ENCODE measurements at places on chromosomes 5 and 9.
A peak's percentile ranks its signal among the peaks of the same experiment; 100 is the strongest.

GRCh38 chr5:160330212-160330611, 17.8 kb upstream of the CCNJL start:
- DNase-seq = no peak

DNA sequence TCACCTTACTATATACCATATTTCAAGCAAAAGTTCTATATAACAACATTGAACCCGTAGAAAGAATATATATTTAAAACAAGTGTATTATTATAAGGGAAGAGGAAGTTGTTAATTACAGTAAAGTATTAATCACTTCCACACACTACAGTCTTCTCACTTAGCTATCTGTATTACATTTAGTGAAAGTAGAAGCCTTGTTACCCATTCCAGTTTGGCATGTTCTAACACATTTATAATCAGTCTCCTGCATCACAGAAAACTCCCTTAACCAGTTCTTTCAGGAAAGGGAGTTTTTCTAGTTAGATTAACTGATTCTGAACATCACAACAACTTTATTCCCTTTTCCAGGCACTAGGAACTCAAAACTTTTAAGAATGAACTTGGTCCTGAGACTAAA, 6.9 kb downstream of the RAB14 start:
- no peak for DNase-seq

GRCh38 chr5:55994495-55994997, at the start of gene IL6ST:
TSS of gene IL6ST (minus strand) at chr5:55994963. CDS start at chr5:55976278, 18,685 bp downstream.
- peak; percentile 68 for DNase-seq

GRCh38 chr9:93071464-93071863, 13.0 kb downstream of the SUSD3 start:
- DNase-seq = no peak

DNA sequence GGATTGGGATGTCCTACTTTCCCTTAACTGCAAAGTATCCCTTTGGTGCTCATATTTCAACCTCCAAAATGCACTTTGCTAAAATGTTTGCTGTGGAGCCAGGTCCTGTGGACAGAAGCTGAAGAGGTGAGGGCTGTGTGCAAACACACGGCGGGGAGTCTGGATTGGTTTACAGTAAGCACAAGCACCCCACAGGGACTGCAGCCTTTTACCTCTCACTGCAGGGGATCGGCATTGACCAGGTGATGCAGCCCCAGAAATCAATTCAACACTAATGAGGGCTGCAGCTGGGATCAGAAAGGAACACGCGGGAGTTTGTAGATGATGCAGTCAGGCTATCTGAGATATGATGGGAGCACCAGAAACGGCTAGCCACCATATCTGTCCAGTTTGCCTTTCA, 450.9 kb downstream of the CCDC171 start:
- no peak for DNase-seq

- DNase-seq = peak; percentile 66
Observed at GRCh38 chr5:38994324-38994927, 79.8 kb downstream of the RICTOR start.

GRCh38 chr9:91746357-91746756, 203.7 kb downstream of the ROR2 start:
- no peak for DNase-seq

DNA sequence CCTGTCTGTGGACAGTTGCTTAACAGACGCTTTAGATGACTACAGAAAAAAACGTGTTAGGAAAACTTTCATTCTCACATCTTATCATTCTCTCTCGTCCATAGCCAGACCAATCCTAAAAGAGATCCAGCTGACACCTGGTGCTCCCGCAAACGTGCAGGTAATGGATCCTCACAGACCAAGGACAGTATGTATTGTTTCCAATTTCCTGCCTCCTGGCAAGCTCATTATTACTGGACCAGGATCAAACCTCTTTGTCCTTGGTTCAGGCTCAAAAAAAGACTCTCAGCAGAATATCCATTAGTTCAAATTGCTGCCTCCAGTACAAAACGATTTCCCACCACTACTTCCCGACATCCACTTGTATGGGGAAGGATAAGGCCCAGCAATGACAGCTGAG, 62.4 kb downstream of the SERINC5 start:
- DNase-seq = no peak

GRCh38 chr9:34318163-34318790, 10.8 kb downstream of the KIF24 start:
- no peak for DNase-seq

- no peak for DNase-seq
Observed at GRCh38 chr9:72294936-72295335, 70.1 kb downstream of the ZFAND5 start.

GRCh38 chr5:99033014-99033900, 104.5 kb upstream of the CHD1 start:
- DNase-seq = no peak

GRCh38 chr9:77424993-77425392, 223.1 kb downstream of the GNA14 start:
- DNase-seq = no peak

GRCh38 chr9:133509179-133510083, 15.3 kb downstream of the MYMK start:
- no peak for DNase-seq

DNA sequence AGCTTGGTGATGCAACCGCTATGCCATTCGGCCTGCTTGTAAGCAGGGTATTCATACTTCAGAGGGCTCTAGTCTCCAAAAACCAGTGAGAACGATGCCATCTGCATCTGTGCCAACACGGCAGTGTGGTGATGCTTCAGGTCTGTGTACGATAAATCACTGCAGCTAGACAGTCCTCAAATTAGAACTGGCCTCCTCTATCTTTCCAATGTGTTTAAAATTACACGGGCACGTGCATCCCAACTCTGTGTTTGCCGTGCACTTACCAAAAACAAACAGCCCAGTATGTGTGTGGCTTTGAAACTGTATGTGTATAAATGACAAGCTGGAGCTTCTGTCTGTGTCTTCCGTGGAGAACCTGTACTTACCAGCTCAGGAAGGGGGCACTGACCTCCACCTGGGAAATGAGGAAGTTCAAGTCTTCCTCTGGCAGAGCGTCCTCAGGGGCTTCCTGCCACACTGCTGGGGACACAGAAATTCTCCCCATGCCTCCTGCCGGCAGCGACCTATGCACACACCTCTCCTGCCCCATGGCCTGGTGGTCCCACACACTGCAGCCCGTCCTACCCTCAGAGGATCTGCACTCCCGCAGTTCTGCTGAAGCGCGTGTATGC, 12.3 kb downstream of the MED10 start:
- no peak for DNase-seq

DNA sequence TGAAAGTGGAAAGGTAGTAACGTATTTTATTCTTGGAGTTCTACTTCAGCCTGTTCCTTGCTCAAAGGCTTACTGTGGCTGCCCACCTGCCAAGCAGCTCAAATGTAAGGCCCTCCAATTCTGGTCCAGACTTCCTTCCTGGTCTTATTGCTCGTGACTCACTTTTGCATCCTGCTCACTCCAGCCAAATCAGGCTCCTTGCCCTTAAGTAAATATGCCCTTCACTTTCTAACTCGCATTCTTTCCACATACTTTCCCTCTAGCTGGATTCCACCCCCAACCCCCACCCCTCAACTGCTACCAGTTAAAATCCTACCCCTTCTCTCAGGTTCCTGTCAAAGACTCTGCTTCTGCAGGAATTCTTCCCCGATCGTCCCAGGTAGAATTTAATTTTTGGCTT, 96.6 kb downstream of the GALNT10 start:
- DNase-seq = peak; percentile 52

GRCh38 chr9:1879501-1879900, 135.6 kb upstream of the SMARCA2 start:
- DNase-seq = no peak

GRCh38 chr9:34664281-34665066, 2.0 kb upstream of the CCL27 start:
- DNase-seq = peak; percentile 81

DNA sequence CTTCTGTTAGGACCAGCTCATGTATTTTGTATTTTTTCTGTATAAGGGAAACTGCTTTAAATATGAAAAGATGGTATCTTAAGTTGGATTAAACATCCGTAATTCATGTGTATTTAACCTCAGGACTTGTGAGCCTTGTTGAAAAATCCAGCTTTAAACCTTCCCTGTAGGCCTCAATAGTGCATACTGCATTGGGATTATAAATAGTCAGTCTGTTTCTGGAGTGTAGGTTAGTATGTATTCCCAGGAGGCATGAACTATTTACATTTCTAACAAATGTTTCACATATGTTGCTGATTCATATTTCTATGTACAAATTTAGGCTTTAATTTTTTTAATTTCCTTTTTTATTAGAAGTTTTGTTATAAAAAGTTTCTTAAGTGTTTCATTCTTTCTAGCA, 137.9 kb upstream of the GRHPR start:
- DNase-seq = peak; percentile 61

GRCh38 chr5:176497852-176498251, 39.4 kb downstream of the RNF44 start:
- peak; percentile 15 for DNase-seq

DNA sequence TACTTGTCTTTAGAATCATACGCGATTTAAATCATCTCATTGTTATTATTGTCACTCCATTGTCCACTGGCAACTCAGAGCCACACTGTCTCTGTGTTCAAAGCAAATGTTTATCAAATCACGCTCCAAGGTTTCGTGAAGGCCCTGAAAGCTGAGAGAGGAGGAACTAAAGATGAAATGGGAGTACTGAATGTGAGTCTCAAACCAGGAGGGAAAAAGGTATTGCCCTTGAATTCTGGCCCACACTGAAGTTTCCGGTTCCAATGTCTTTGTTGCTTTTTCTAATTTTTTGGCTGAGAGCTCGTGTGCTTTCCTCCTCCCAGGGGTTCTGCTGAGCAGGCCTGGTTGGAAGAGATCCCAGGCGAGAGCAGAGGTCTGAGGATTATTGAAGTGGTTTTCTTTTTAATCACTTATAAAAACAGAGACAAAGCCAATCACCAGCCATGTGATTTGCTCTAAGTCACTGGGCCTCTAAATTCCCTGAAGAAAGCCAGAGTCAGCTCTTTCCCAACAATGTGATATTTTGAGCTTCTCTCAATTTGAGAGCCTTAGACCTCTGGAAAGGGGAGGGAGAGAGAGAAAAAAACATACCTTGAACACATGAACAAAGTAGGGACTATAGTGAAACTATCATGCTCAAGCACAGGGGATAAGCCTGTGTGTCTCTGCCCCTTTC, 420.8 kb upstream of the GRAMD2B start:
- DNase-seq = peak; percentile 96

DNA sequence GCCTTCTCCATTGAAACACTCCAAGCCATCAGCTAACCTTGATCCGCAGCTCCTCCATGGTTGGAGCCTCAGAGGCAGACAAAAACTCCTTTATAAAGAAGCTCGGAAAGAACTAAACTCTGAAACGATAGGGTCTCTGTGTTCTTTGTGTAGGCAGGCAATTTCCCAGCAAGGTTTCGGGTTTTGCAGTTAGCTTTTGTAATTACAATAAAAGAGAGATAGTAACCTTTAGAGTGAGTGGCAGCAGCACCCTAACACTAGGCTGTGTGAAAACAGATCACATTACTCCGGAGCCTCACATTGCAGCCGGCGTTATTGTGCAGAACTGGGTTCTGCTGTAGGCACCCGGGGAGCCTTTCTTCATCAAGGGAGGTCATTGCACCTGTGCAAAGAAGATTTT, 115.8 kb upstream of the MAP3K1 start:
- DNase-seq = no peak

GRCh38 chr9:123360161-123361085, 4.4 kb downstream of the CRB2 start:
- no peak for DNase-seq

DNA sequence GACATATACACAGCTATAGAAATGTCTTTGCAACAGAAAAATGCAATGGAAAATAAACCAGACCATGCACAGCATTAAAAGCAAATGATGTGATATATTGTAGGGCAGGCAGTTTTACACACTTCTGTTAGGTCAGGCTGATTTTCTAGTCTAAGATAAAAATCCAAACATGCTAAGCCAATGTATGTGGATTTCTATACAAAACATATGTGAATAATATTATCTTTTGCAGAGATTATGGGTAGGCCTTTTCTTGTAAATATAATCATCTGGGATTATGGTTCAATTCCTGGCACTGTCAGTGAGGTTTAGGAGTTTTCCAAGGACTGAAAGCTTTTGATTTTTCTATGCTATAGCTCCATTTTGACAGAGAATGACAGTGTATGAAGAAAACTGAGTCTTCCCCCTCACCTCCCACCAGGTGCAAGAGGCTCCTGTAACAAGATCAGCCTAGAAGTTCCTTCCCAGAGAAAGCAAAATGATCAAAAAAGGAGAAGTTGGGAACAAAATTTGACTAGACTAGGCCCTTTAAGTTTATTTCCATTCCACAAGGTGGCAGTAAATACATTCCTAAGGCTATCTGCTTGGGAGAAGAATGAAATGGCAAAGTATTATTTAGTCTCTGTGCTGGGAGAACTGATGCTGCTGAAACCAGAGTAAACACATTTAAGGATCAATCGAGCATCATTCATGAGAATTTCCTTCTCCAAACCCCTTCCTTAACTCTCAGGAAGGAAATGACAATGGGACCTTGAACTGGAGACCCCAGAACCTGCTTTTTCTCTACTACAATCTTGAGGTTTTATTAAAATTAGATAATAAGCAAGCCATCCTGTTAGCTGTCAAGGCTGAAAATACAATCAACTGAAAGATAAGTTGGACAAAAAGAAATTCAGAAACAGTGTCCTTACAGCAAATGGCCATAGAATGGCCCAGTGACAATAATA, 133.0 kb upstream of the TUT7 start:
- peak; percentile 67 for DNase-seq

DNA sequence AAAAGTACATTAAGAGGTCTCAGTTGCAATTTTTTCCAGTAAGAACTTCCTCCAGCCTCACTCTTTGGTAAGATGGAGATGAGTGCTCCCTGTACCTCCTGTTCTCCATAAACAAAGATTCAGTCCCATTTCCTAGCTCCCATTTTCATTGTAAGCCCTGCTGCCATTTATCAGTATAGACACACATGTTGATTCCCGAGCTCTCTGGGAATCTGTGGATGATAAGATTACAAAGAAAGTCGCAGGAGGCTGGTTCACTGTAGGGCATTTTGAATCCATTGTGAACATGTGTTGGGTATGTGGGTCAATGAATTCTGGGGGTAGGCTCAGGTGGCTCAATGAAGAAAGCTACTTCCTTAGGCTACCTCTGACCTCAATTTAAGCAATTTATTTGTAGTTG, 36.7 kb downstream of the RGMB start:
- DNase-seq = no peak

GRCh38 chr9:115694991-115695390, 458.6 kb upstream of the PAPPA start:
- DNase-seq = no peak

DNA sequence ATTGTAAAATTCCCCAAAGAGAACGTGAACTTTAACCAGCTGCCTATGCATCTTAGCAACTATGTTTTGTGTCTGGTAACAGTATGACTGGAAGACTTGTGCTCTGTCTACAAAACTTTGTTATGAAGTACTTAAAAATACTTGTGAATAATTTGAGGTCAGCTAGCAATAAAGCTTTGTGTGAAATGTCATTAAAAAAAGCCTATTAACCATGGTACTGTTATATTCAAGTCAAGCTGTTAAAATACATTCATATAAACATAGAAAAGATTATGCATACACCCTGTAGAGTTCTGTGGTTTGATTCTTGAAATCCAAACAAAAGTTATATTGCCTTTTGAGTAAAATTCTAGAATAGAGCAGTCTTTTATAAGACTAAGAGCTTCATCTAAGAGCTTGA, 60.1 kb downstream of the VCAN start:
- DNase-seq = no peak

- DNase-seq = no peak
Observed at GRCh38 chr5:139985290-139985689, 57.8 kb downstream of the NRG2 start.

- no peak for DNase-seq
Observed at GRCh38 chr5:160649304-160649703, 202.7 kb downstream of the ATP10B start.

GRCh38 chr9:92141144-92142129, 26.2 kb upstream of the SPTLC1 start:
- DNase-seq = no peak
